NCI-H460 (cell line): ENCODE measurements at places on chromosomes 12 and 14. TPM values are rescaled to one million over a fixed set of nuclear protein-coding genes. Genes with fewer than 3 reads are reported as not detected.
A peak's percentile ranks its signal among the peaks of the same experiment; 100 is the strongest.

GRCh38 chr12:96578526-96579125 is 89.2 kb downstream of the CFAP54 start:
- DNase-seq = peak; percentile 73

- DNase-seq = no peak
Measured at GRCh38 chr12:109677279-109677691, 36.3 kb upstream of the FAM222A start.

- no peak for DNase-seq
Measured at GRCh38 chr12:63313139-63313538, 162.1 kb upstream of the AVPR1A start.

- DNase-seq = no peak
Measured at GRCh38 chr14:23171222-23171975, 12.1 kb downstream of the SLC7A8 start.

Gene AMDHD1
- total RNA-seq = 15.6 and 21.6 TPM in 2 replicates

DNA sequence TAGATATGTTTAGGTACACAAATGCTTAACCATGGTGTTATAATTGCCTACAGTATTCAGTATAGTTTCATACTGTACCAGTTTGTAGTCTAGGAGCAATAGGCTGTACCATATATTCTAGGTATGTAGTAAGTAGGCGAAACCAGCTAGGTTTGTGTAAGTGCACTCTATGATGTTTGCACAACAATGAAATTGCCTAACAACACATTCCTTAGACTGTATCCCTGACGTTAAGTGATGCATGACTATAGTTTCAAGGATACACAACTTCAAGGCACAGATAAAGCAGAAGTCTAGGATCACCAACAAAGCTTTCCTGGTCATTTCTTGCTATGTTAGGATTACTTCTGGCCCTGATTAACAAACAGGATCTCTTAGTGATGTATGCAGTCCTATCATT is 135.1 kb downstream of the SLC38A1 start:
- DNase-seq = no peak

Gene NAA30
- total RNA-seq = 30.9 and 32.7 TPM in 2 replicates

- peak; percentile 12 for DNase-seq
Measured at GRCh38 chr12:82383930-82384552, 25.7 kb downstream of the METTL25 start.

- DNase-seq = no peak
Measured at GRCh38 chr12:106907411-106907810, 48.3 kb upstream of the TMEM263 start.

Gene IAPP
- total RNA-seq = not detected in 2 replicates

DNA sequence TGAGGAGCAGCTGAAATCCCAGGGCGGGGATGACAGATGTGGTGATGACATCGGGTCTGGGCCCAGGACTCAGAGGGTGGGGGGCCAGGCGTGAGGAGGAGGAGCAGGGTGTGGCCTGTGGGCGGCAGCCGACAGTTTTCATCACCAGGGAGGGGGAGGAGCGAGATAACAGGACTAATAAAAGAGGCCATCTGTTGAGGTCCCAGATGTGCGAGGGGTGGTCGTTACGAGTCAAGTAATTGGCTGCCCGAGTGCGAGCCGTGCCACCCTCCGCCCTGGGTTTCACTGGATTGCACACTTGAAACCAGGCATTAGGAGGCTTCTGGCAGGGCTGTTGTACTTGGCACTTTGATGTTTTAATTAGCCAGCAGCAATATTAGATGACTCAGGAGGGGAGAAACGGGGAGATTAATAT is 67.2 kb downstream of the NOS1 start:
- DNase-seq = no peak
